Aorta (tissue), 5 donors: ENCODE measurements at places on chromosomes 6 and 20. TPM values are rescaled to one million over a fixed set of nuclear protein-coding genes. Genes with fewer than 3 reads are reported as not detected.
A peak's percentile ranks its signal among the peaks of the same experiment; 100 is the strongest.

DNA sequence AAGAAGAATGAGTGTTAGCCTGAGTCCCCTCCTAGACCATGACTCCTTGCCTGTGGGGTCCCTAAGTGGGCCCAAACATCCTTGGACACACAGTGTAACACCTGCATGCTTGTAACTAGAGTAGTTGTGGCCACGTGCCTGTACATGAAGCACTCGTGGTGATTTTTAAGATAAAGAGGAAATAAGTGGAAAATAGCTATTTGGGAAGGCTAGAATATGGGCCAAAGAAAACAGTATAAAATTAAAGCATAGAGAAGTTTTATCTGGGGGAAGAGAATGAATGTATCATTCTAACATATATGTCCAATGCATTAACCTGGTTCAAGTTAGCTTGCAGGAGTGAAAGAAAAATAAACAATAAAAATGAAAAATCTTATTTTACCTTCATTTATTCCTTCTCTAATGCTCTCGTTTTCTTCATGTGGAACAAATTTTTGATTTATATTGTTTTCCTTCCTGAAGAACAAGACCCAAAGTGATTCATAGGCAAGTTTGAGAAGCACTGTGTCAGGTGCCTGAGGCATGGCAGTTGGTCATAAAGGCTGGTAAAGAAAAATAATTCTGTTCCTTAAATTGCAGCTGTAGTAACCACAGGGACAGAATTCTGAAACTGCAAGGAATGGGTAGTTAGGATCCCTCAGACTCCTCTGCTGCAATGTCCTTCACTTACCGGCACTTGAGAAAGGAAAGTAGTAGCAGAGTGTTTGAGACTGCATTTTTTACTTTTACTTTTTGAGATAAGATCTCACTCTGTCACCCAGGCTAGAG lies 8.5 kb upstream of the CST3 start:
- DNase-seq = no peak
- H3K4me1 ChIP-seq = no peaks in the 10 kb centered on the region
- no peaks in the 10 kb centered on the region for H3K36me3 ChIP-seq
- no peak overlapping the region for H3K27ac ChIP-seq

- H3K36me3 ChIP-seq = no peaks in the 10 kb centered on the region
- H3K4me1 ChIP-seq = no peaks in the 10 kb centered on the region
- H3K27ac ChIP-seq = no peak overlapping the region
- H3K27me3 ChIP-seq = no peaks in the 10 kb centered on the region
Observed at GRCh38 chr6:122712448-122713137, 66.9 kb upstream of the FABP7 start.

DNA sequence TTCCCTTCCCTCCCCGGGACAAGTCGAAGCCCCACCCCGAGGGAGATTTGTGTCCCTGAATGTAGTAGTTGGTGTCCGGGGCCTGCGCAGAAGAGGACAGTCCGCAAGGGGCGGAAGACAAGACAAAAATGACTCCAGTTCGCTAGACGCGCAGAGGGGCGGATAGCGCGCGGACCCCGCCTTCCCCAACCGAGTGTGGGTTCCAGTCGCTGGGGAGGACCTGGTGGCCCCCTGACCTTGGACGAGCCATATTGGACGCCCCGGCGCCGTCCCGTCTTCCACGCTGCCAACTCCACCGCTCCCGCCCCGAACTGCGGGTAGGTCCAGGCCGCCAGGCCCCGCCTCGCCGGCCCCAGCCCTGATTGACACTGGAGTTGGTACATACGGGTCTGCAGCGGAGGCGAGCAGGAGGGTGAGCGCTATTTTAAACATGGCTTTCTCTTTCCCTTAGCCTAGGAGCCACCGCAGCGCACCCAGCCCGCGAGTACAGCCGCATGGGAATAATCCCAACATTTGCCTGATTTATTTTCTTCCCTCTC lies 802 bp downstream of the HMGN3 start:
- no peaks in the 10 kb centered on the region for H3K36me3 ChIP-seq
- DNase-seq = peak; percentile 94
- peak overlapping the region; percentile 78 for H3K27ac ChIP-seq

DNA sequence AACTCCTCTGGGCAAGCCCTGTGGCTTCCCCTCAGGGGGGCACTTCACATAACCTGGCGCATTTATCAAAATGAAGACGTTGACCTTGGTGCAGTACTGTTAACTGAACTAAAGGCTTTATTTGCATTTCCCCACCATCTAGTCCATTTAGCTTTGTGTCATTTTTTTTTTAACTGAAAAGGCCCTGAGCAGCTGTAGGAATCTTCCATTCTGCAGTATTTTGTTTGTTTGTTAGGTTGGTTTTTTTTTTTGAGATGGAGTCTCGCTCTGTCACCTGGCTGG lies 10.7 kb downstream of the TMEM181 start:
- H3K4me3 ChIP-seq = no peak overlapping the region
- H3K27ac ChIP-seq = no peak overlapping the region
- H3K36me3 ChIP-seq = no peaks in the 10 kb centered on the region
- no peaks in the 10 kb centered on the region for H3K27me3 ChIP-seq

GRCh38 chr20:14142964-14143627 lies 147.8 kb downstream of the MACROD2 start:
- H3K4me3 ChIP-seq = no peak overlapping the region
- H3K27ac ChIP-seq = no peak overlapping the region
- DNase-seq = no peak
- H3K36me3 ChIP-seq = no peaks in the 10 kb centered on the region

DNA sequence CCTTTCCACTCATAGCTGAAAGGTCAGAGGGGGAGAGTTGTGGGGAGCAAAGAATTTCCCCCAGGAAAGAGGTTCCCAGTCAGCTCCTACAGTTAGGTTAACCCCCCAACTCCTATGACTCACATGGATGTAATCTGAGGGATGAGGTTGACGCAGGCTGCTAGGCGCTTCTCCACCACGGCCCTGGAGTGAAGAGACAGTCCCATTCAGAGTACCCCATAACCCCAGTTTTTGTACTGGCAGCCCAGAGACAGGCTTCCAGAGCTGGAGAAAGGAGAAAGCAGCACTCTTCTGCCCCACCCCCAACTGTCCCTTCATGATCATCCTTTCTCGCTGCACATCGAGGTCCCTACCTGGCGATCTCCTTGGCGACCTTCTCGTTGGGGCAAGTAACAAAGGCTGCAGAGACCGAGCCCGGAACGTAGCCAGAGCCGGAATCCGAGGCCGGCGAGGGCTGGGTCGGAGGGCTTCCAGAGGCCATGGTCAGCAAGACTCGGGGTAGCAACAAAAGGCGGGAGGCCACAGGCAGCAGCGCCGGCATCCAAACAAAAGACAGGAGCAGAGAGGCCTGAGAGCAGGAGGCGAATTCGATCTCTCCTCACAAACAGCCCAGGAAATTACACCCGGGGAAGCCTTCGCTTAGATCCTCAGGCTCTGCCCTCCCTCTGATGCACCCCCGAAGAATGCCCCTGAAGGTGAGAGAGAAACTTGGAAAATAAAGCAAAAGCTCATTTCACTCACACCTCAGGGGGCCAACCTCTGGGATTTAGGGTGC lies 592 bp downstream of the CUTA start:
- peak overlapping the region; percentile 40 for H3K4me3 ChIP-seq
- no peaks in the 10 kb centered on the region for H3K36me3 ChIP-seq
- no peaks in the 10 kb centered on the region for H3K4me1 ChIP-seq
- peak overlapping the region; percentile 81 for H3K27ac ChIP-seq
- no peak for DNase-seq

SCUBE3 gene
- total RNA-seq = 57.6 TPM

ARMC12 gene
- total RNA-seq = 0.52 TPM
